Natural killer cell treated with Interleukin-12 subunit alpha and Interleukin-12 subunit beta and Interleukin-15 and Interleukin-18, amount 100 ng/mL, for 72 hours (primary cell): ENCODE measurements at places on chromosomes 3 and 15.

DNA sequence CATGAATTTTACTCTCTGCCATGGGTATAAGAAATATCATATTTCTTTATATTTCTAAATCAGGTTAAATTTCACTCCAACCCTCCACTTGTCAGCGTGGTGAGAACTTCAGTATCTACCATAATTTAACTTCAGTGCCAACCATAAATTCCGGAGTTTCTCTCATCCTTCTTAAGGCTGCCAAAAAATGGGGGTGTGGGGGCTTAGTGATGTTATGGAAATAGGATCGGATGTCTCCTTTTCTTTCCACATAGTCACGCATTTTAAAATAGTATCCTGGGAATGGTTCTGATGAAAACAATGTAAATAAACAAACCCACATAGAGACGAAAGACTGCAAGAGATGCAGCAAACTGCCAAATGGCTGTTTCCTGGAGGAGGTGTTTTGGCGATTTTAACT is 12.9 kb upstream of the FAM3D start:
- DNase-seq, result no peak

- no peak for DNase-seq
Measured at GRCh38 chr3:55639896-55640765, 153.0 kb upstream of the WNT5A start.

- no peak for DNase-seq
Measured at GRCh38 chr3:53969086-53969485, 77.4 kb upstream of the SELENOK start.

DNA sequence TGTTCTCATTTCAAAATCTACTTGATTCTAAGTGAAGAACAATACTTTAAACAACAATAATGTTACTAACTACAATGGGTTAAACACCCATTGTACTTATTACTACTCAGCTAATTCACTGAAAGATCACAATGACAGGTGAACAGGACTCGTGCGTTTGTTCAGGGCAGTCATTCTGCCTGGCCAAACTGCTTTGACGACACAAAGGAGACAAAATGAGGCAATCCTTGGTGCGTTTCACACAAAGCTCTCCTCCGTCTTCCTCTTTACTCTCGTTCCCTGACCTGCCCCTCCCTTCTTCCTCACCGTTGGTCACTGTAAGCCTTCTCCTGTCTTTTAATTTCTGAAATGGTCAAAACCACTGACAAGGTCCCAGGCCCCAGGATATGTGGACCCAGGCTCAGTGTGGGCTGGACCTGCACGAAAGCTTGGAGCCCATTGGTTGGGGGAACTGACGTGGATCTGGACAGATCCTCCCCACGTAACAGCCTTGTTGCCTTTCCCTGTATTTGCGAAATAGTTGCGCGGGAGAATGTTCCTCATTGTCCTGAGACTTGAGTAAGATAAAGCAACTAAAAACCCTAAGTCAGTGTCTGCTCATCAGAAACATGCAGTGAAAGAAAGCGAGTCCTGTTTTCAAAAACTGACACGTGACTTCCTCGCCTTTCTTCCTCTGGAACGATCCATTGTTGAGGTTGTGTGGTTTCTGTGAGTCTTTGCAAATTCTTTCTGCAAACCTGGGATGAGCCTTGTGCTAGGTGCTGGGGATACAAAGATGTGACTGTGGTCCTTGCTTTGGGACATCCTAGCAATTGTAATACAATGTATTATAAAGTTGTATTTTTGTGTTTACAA is 147.1 kb upstream of the RGMA start:
- no peak for DNase-seq

GRCh38 chr15:71811752-71812735 is 1.7 kb downstream of the NR2E3 start:
- no peak for DNase-seq

DNA sequence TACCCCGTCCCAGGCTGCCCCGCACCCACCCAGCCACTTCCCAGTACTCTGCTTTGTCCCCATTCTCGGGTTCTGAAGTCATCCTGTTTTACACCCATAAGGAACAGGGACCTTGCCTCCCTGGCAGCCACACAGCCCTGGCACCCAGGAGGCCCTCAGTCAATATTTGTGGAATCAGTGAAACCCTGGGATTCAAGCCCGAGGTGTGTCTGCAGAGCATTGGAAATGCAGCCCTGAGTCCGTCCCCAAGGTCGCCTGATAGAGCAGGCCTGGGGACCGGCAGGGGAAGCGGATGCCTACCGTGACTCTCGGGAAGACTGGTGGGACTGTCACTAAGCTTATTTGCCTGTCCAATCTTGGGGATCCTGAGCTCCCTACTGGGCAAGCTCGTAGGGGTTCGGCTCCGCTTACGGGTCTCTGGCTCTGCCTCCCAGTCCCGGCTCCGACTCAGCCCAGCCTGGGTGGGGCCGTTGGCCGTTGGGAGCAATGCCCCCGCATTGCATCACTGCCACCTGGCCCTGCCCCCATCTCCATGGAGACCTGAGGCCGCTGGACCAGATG is 64.4 kb upstream of the TAMM41 start:
- DNase-seq, result no peak

DNA sequence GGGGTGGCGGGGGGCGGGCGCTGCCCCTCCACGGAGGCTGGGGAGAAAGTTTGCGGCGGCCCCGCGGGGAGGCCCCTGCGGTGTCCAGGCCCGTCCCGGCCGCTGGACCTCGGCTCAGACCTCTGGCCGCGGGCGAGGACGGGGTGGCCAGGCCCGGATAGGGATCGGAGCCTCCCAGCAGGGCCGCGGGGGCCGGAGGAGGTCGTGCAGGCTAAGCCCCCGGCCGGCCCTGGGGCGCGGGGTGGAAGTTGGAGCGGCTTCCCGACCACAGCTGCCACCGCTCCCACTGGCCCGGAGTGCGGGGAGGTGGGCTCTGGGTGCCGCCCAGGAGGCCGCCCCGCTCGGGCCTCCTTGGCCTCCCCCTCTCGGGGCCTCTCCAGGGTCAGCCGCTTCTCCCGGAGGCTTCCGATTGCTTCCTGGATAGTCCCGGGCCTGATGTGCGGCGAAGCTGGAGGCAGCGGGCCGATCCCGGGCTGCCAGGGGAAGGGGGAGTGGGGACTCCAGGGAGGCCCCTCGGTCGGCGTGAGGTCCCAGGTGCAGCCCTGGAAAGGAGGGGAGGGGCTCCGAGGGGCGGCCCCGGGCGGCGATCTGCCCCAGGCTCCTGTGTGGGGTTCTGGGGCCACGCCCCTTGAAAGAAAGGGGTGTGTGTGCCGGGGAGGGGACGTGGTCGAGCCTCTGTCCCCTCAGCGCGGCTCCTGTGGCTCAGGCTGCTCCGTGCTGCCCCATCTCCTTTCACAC is 907 bp downstream of the PLXNA1 start:
- DNase-seq, result no peak

DNA sequence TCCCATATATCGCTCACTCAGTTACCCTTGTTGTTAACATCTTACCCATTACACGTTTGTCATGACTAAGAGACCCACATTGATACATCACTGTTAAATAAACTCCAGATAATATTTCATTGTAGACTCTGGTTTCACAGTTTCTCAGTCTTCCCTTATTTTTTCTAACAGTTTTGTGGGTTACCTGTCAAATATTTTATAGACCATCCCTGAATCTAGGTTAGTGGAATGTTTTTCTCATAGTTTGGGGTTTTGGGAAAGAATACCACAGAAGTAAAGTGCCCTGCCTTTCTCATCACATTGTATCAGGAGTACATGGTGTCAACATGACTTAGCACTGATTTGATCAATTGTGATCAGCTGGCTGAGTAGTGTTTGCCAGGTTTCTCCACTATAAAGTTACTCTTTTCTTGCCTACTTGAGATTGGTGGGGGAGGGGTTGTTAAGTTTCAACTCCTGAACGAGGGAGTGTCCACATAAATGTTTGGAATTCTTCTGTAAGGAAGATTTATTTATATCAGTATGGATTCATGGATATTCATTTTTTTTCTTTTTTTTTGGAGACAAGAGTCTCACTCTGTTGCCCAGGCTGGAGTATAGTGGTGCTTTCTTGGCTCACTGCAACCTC is 25.9 kb downstream of the RNF111 start:
- DNase-seq, result no peak

GRCh38 chr3:146970236-146970635 is 365.1 kb upstream of the PLSCR5 start:
- no peak for DNase-seq

GRCh38 chr3:132550579-132551305 is 46.3 kb upstream of the ACKR4 start:
- DNase-seq, result no peak

- DNase-seq, result no peak
Measured at GRCh38 chr3:45991341-45991740, 4.3 kb downstream of the FYCO1 start.

- no peak for DNase-seq
Measured at GRCh38 chr15:44775953-44776352, 39.6 kb downstream of the TRIM69 start.

- no peak for DNase-seq
Measured at GRCh38 chr3:129530251-129530791, 1.9 kb downstream of the RHO start.
